ENCODE measurements at places on chromosomes 4 and X.

DNA sequence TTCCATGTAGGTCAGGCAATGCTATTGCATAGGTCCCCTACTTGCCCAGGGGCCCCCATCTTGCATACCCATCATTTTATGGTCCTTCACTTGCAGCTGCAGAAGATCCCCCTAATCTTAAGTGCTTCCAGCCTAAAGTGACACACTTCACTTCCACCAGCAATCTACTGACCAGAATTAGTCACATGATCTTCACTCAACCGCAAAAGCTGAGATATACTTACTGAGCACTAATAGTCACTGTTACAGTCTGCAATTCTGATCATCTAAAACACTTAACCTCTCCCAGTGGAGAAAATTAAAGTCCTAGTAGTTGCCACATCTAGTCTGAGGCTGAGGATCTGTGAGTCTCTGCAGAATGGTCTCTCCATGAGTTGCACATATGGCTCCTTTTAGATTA is 82.1 kb downstream of the AREG start:
- H3K27ac ChIP-seq, result no peak overlapping the region
- H3K4me3 ChIP-seq, result no peak overlapping the region
- DNase-seq, result no peak
- peaks cover 2% of the 10 kb centered on the region for H3K27me3 ChIP-seq
- H3K4me1 ChIP-seq, result no peaks in the 10 kb centered on the region

DNA sequence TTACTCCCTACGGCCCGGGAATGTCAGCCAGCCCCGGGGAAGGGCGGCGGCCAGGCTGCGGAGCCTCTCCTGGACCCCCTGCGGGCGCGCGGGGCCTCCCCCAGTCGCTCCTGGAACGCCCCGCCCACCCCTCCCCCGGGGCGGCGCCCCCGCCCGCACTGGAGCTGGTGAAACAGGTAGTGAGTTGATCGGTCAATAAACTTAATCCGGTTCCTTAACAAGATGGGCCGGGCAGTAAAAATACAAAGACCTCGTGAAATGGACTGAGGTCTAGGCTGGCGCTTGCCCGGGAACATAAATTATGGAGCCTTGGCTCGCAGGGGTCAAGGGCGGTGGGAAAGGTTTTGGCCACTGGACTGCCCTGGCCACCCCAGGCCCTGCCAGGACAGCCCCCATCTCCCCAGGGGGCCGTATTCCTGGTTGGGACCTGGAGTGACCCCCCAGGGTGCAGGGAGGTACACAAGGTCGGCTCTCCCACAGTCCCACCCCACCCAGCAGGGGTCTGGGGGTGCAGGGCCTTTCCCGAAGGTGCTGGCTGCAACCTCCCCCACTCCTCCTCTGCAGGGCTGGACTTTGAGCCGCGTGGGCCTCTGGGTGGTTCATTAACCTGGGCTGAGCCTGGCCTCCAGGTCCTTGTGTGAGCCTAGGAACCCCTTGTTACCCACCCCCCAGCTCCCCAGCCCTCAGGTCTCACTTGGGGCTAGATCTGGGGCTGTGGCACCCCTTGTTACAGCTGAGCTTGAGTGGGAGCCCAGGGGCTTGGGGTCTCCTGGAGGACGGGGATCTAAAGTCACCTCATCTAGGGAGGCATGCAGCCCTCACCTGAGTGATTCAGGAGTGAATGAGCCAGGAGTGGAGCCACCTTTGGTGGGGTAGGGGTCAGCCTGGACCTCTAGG is 2.5 kb downstream of the FGFR3 start:
- no peak overlapping the region for H3K27ac ChIP-seq
- H3K36me3 ChIP-seq, result no peaks in the 10 kb centered on the region
- no peaks in the 10 kb centered on the region for H3K27me3 ChIP-seq
- DNase-seq, result no peak

- H3K36me3 ChIP-seq, result no peaks in the 10 kb centered on the region
- H3K4me3 ChIP-seq, result no peak overlapping the region
- H3K27ac ChIP-seq, result no peak overlapping the region
- no peaks in the 10 kb centered on the region for H3K27me3 ChIP-seq
- no peak for DNase-seq
Measured at GRCh38 chr4:78735697-78736096, 40.5 kb upstream of the BMP2K start.

GRCh38 chr4:30720661-30721184 is 554 bp downstream of the PCDH7 start:
- H3K4me1 ChIP-seq, result no peaks in the 10 kb centered on the region
- no peaks in the 10 kb centered on the region for H3K27me3 ChIP-seq
- DNase-seq, result no peak
- no peak overlapping the region for H3K27ac ChIP-seq
- H3K36me3 ChIP-seq, result no peaks in the 10 kb centered on the region

DNA sequence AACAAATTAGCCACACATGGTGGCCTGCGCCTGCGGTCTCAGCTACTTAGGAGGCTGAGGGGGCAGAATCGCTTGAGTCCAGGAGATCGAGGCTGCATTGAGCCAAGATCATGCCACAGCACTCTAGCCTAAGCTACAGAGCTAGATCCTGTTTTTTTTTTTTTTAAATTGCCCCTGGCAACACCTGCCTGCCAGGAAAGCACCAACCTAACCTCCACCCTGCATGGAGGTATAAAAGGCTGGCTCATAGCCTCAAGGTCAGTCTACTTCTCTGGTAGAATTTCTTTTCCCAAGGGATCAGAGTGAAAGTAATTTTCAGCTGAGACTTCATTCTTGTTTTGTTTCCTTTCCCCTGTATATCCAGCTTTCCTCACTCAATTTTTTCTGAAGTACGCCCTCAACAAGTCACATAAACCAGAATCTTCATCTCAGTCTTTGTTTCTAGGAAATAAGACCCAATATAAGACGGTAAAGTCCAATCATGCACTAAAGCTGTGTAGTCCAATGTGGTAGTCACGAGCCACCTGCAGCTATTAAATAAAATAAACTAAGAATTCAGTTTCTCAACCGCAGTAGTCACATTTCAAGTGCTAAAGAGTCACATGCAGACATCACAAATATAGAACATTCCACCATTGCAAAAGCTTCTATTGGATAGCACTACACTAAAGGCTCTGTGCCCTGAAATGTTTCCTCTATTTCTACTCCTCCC is 113.3 kb downstream of the HPGD start:
- H3K4me3 ChIP-seq, result no peak overlapping the region
- DNase-seq, result no peak
- H3K4me1 ChIP-seq, result no peaks in the 10 kb centered on the region
- H3K36me3 ChIP-seq, result no peaks in the 10 kb centered on the region
- H3K27me3 ChIP-seq, result no peaks in the 10 kb centered on the region

DNA sequence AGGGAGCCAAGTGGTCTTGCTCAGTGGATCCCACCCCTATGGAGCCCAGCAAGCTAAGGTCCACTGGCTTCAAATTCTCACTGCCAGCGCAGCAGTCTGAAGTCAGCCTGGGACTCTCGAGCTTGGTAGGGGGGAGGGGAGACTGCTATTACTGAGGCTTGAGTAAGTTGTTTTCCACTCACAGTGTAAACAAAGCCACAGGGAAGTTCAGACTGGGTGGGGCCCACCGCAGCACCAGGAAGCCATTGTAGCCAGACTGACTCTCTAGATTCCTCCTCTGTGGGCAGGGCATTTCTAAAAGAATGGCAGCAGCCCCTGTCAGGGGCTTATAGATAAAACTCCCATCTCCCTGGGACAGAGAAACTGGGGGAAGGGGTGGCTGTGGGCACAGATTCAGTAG is 721.0 kb upstream of the NDST4 start:
- H3K36me3 ChIP-seq, result no peaks in the 10 kb centered on the region
- no peaks in the 10 kb centered on the region for H3K4me1 ChIP-seq
- H3K27me3 ChIP-seq, result no peaks in the 10 kb centered on the region

Data from DND-41 (cell line).